ENCODE measurements at places on chromosomes 11 and 22.

GRCh38 chr11:130159657-130160497, at the start of gene ST14:
TSS of gene ST14 (plus strand) at chr11:130159782. CDS start at chr11:130159980, 198 bp downstream.
- DNase-seq: no peak

DNA sequence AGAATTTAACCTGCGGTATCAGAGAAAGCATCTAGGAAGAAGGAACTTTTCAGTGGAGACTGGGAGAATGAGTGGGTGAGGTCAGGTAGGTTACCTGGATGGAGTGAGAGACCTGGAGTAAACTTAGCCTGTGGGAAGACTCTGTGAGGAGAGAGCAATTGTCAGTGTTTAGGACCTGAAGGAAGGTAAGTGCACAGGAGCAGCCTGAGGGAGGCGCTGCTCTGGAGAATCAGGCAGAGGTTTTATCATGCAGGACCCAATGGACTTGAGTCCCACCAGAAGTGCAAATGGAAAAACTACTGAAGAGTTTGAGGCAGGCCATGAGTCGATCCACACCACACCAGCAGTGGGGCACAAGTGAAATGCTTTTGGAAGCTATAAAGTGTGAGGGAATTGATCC, 10.6 kb upstream of the IFTAP start:
- DNase-seq: no peak

- DNase-seq: peak; percentile 10
Measured at GRCh38 chr11:58844361-58845005, at the start of gene GLYATL2. TSS of gene GLYATL2 (minus strand) at chr11:58844704. CDS start at chr11:58839612, 5,092 bp downstream.

DNA sequence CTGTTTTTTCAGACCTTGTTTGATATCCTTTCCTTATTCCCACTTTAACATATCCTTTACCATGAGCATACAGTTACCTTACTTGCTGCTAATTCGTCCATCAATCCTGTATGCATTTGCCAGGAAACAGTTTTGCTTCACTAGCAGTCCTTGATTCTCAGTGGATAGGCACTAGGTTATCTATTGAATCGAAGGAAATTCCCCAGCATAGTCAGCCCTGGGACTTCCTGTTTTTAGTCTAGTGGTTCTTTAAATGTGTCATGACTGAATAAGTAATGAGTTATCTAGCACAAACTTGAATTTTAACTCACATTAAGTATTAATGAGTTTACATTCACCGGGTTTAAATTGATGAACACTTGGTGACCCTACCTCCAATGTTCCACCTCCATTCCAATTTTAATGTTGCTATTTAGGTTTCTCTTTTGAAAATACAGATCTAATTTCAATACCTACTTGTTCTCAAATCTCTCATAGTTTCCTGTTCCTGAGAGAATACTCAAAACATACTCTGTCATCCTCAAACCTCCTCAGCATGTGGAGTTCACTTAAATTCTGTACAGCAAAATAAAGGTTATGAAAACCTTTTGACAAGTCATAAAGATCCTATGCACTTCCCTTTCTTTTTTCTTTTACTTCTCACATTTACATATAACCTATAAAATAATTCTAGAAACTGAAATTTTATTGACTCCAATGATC, 1375.1 kb upstream of the TENM4 start:
- DNase-seq: no peak

GRCh38 chr11:76230392-76230791, 24.1 kb upstream of the WNT11 start:
- DNase-seq: no peak

DNA sequence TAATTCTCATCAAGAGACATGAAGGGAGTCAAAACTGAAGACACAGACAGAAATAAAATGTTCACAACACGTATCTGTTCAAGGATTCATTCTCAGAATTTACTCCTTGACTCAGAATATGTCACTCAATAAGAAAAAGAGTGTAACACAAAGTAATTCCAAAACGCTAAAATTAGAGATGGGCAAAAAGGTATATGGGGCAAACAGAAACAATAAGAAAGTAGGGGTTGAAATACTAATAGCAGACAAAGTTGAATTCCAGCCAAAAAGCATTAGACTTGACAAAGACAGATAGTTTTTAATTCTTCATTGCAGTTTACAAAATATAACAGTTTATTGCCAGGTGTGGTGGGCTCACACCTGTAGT, 26.7 kb downstream of the GNB1L start:
- DNase-seq: no peak

- no peak for DNase-seq
Measured at GRCh38 chr11:83265331-83265730, 20.8 kb downstream of the CCDC90B start.

GRCh38 chr11:69666752-69667536, 8.2 kb downstream of the LTO1 start:
- DNase-seq: no peak

DNA sequence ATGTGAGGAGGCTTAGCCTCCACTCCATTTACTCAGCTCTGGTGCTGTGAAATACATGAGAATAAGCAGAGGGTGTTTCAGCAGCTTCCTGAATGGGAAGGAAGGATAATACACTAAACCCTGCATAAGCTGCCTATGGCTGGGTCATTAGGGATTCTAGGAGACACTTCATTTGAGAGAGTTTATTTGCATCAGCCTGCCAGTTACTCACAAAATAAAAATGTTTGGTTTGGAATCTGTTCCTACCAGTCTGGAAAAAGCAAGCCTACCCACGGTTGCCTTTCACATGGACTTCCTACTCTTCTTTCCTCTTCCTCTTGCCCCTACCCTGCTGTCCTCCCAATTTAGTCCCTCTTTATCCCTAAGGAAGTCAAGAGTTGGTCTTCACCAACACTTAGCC, 20.5 kb downstream of the SLC1A2 start:
- DNase-seq: no peak

All from HAP-1 (cell line).